Thoracic aorta (tissue), 2 donors: ENCODE measurements at places on chromosomes 7 and 10. TPM values are rescaled to one million over a fixed set of nuclear protein-coding genes. Genes with fewer than 3 reads are reported as not detected.

FAS gene
- 32.6 TPM for total RNA-seq

FAM25A gene
- total RNA-seq = not detected

CYP3A5 gene
- 3.5 TPM for total RNA-seq

MIOS gene
- total RNA-seq = 23.6 TPM

FUOM gene
- total RNA-seq = 13.1 TPM
